ENCODE measurements at places on chromosomes 4 and X. TPM values are rescaled to one million over a fixed set of nuclear protein-coding genes. Genes with fewer than 3 reads are reported as not detected.

ZIC3 gene
- total RNA-seq, result not detected

LAMTOR3 gene
- total RNA-seq, result 31.5 TPM

LGI2 gene
- total RNA-seq, result 6.1 TPM

TCEAL4 gene
- total RNA-seq, result 68.1 TPM

RBM47 gene
- 53.3 TPM for total RNA-seq

DUSP21 gene
- not detected for total RNA-seq

SPIN4 gene
- 2.4 TPM for total RNA-seq

STATH gene
- not detected for total RNA-seq

RP2 gene
- 15.0 TPM for total RNA-seq

SYN1 gene
- total RNA-seq, result not detected

CT45A3 gene
- total RNA-seq, result not detected

All from mesenteric fat pad (tissue), 1 donor.